Stimulated activated CD4-positive, alpha-beta T cell treated with anti-CD3 and anti-CD28 coated beads, Interleukin-1b, Interleukin-23, amount 100 ng/mL, for 24 hours (primary cell): ENCODE measurements at places on chromosomes 5 and 9.

DNA sequence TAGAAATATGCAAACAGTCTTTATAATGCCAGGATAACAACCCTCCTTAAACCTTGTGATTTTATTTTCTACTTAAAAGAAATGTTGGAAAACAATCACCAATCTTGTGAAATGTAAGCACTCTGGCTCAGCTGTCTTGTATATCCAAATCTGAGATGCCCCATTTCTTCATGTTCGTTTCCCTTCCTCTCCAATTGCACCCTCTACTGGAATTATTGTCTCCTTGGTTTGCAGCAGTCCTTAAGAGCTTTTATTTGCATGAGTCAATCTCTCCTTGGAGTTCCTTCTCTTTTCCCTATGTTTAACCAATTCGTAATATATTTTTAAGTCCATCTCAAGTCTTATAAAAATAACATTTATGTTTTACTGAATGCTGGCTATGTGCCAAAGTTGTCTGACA lies 362.0 kb upstream of the CDH10 start:
- DNase-seq = no peak

- DNase-seq = no peak
Observed at GRCh38 chr9:12554636-12555035, 138.5 kb upstream of the TYRP1 start.

GRCh38 chr5:110909950-110910349 lies 161.6 kb upstream of the TSLP start:
- DNase-seq = no peak

DNA sequence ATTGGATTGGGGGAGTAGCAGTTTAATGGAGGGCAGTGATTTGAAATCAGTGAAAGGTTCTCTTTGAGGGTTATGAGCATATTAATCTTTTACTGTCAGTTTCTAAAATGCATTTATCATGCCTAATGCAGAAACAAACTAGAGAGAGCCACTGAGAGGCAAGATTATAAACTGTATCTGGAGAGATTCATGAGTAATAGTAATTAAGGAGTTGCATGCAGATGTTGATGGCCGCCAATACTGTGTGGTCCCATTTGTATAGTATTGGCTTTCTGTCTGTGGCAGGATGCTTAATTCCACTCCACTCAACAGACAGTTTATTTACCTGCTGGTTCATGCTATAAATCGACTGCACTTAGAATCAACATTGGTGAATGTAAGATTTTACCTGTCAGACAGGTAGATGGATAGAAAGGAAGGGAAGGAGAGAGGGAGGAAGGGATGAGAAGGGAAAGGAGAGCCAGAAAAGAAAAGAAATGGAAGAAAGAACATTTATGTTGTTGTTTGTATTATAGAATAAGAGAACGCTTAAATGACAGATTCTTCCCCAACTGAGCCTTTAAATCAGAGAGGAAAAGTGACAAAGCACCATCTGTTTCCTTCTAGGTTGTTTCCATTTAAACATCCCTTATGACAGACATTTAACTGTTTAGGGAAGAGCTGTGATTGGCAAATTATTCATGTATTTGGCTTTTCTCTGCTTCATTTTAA lies 146.5 kb downstream of the PAM start:
- no peak for DNase-seq

GRCh38 chr9:76221423-76221822 lies 172.8 kb downstream of the RFK start:
- no peak for DNase-seq

GRCh38 chr9:84229191-84229590 lies 111.4 kb downstream of the SLC28A3 start:
- DNase-seq = no peak

DNA sequence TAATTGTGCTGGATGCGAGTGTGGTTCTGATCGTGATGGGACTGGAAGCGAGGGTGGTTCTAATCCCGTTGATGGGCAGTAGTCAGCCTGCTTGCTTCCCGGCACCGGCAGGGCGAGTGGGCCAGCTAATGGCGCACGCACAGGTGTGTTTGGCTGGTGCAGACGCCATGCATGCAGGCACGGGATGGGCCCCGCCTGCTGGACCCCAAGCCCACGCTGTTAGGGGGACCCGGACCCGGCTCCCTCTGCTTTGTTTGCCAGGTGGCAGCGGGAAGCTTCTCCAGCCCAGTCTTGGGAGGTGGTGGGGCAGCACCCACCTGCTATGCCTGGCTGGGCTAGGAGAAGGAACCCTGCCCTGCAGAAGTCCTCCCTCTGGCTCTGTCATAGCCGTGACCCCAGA lies 70.3 kb downstream of the VAV2 start:
- no peak for DNase-seq

DNA sequence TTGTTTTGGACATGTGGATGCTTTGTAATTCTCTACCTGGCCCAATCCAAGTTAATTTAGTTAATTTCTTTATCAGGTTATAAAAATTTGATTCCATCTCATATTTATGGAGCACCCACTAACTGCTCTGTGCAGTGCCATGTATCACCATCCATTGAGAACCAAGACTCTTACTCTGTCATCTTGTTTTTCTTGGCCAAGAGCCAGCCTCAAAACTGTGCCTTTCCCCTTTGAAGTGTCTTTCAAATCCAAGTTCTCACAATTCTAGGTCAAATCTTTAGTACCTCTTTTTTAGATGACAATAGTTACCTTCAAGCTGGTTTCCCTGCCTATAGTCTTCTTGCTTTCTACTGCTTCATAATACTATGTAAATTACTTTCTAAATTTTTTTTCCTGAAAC lies 3.2 kb downstream of the COMMD10 start:
- DNase-seq = no peak

GRCh38 chr5:80474929-80475328 lies 13.0 kb upstream of the FAM151B start:
- DNase-seq = no peak

- peak; percentile 91 for DNase-seq
Observed at GRCh38 chr5:179678223-179679013, 2.4 kb downstream of the CBY3 start.

- DNase-seq = no peak
Observed at GRCh38 chr9:83656952-83657351, 34.0 kb downstream of the IDNK start.

- DNase-seq = no peak
Observed at GRCh38 chr5:17238521-17239041, 21.1 kb downstream of the BASP1 start.

GRCh38 chr9:72925126-72925789 lies 27.6 kb downstream of the ALDH1A1 start:
- DNase-seq = no peak

DNA sequence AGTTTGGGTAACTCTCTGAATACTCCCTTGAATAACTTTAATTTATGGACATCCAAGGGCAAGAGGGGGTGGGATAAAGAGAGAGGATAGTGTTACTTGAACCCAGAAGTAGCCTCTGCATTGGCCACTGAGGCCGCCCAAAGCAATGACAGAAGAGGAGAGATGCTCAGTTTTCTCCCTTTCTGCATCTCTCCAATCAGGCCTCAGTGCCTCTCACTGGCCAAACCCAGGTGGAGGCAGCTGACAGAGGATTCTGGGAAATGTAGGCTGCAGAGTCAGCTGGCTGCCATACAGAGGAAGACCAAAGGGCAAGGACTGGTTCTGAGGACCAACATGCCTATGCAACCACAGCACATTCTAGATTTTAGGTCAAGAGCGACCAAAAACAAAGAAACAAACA lies 719.4 kb downstream of the MAT2B start:
- DNase-seq = no peak

GRCh38 chr5:131304414-131304813 lies 40.6 kb downstream of the CDC42SE2 start:
- DNase-seq = no peak
